ENCODE measurements at places on chromosomes 11 and 22.

DNA sequence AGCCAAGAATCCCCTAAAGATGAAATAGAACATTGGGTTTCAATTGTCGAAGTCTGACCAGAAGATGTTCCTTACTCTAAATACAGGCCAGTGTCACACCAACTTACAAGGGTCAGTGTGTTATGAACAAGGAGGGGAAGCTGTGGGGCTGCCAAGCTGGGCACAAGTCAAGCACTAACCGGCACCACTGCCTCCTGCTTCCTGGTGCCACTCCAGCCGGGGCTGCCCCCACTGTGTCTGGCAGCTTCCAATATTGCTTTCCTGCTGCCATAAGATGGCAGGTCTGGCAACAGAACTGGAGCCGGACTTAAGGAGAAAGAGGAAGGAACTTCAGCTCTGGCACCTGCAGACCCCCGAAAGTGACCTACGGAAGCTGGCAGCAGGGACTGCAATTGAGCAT is 13.7 kb upstream of the VPS37C start:
- no peak for DNase-seq

DNA sequence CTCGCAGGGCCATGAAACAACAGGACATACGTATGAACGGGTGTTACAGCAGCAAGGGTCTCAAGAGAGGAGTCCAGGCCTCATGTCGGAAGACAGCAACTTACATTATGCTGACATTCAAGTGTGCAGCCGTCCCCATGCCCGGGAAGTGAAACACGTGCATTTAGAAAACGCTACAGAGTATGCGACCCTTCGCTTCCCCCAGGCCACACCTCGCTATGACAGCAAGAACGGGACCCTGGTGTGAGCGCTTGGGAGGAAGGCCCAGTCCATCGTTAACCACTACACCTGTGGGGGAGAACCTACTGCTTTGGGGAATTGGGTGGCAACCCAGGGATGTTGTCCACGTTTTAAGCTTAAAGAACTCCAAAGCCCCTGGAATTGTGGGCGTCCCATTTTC is 7.2 kb downstream of the C11orf52 start:
- DNase-seq, result no peak

GRCh38 chr11:114057605-114058004 is 1.9 kb upstream of the ZBTB16 start:
- no peak for DNase-seq

GRCh38 chr11:19952911-19953310 is 207.4 kb downstream of the DBX1 start:
- DNase-seq, result no peak

GRCh38 chr11:7543302-7543701 is 29.5 kb downstream of the PPFIBP2 start:
- no peak for DNase-seq

- DNase-seq, result no peak
These were observed 444.4 kb downstream of the DLG2 start for GRCh38 chr11:85182441-85183387.

DNA sequence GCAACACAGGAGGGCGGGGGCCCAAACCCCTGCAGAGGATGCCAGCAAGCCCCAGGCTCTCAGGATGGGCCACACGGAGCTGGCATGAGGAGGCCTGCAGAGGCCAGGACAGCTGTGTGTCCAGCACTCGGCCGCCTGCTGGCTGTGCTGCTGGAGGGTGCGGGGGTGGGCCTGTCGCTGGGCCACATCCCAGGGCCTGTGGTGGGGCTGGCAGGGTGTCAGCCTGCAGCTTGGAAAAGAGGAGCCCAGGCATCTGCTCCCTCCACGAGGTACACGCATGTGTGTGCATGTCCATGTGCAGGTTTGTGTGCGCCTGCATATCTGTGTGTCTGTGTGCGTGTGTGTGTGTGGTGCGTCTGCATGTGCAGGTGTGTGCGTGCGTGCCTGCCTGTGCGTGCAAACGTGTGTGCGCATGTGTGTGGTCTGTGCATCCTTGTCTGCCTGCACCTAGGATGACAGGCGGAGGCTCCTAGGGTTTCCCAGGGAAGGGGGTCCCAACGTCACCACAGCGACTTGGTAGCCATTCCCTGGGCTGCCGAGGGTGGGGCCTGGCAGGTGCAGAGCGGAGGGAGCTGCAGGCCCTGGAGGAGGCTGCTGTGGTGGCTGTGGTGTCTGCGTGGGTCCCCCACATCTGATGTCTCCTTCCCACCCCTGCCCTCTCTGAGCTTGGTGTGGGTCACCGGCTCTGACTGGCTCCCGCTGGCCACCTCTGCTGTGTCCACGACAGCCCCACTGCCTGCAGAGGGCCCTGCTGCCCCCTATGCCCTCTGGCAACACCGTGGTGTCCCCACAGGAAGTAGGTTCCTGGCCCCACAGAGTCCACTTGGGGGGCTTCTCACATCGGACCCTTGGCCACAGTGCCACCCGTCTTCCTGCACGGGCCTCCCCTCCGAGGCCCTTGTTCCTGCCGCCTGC is 17.1 kb downstream of the BRSK2 start:
- DNase-seq, result no peak

- DNase-seq, result no peak
These were observed 88.2 kb upstream of the SEPTIN5 start for GRCh38 chr22:19626042-19626587.

DNA sequence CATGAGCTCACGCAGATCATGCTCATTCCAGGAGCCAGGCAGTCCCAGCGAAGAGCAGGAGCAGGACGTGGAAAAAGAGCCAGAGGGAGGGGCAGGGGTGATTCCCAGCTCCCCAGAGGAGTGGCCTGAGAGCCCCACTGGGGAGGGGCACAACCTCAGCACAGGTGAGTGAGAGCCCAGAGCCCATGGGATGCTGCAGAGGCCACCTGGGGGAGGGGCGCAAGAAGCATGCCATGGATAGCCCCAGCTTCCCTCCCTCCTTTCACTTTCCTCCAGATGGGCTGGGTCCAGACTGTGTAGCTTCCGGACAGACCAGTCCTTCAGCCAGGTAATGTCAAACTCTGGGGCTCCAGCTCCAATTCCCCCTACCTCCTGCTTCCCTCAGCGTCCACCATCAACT is 6.2 kb downstream of the SMTNL1 start:
- DNase-seq, result no peak

DNA sequence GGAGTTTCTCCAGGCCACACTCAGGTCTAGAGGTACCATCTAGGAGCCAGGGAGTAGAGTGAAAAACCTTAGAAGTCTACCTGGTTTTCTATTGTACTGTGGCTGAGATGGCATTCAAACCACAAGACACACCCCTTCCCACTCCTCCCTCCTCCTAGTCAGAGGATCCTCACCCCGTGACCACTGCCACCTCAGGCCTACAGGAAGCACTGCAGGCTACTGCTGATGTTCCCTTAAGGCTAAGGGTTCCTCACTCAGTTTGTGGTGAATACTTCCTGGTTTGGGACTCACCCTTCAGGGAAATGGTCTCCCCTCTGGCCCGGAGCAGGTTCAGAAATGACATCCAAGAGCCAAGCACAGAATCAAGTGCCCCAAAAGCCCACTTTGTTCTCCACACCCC is 1293.9 kb downstream of the JRKL start:
- no peak for DNase-seq

GRCh38 chr11:97754976-97755375 is 1265.8 kb upstream of the CNTN5 start:
- DNase-seq, result no peak

DNA sequence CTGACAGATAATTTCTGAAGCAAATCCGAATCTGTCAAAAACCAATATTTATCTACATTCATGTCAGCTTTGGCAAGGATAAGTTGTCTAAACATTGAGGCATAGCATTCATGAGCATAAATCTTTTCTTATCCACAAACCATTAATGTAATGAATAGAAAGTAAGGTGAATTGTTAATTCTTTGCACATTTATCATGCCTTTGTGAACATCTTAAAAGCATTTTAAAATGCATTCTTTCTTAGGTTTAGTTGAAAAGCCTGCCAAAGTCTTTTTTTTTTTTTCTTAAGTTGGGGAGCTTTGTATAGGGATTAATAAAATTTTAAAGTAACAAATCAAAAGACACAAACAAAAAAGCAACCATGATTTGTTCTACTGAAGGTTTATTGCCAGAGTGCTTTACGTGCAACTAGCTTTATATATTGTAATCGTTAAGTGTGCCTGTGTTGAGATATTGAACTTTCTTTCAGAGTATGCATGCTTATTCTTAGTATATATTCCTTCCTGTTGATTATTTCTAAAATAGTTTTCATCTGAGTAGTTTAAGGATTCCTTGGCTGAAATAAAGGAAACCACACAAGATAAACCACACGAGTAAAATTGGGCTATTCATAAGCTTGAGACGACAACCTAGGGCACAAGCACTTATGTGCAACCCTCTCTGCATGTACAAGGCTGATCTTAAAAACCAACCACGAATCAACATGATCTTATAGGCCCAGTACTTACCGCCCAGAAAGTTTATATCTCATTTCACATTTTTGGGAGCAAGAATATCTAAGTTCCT is 1110.9 kb upstream of the CNTN5 start:
- DNase-seq, result no peak

- DNase-seq, result no peak
These were observed 792.5 kb upstream of the LRRC4C start for GRCh38 chr11:42251984-42252383.

DNA sequence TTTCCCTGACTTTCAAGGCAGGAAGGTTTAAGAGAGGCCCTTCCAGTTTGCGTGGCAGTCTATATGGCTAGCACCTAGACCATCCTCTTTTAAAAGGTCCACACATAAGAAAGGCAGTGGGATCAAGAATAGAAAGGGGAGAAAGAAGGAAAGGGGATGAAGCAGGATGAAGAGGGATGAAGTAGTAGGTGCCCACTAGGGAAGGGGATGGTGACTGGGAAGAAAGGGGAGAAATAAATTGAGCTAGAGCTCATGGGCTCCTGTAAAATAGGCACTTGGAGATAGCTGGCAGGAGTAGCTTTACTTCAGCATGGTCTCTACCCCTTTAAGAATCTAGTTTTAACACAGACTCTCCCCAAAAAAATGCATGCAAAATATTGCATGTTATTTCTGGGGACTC is 41.5 kb downstream of the CADM1 start:
- DNase-seq, result no peak

GRCh38 chr11:118290923-118291322 is 13.6 kb upstream of the CD3E start:
- DNase-seq, result peak; percentile 65

DNA sequence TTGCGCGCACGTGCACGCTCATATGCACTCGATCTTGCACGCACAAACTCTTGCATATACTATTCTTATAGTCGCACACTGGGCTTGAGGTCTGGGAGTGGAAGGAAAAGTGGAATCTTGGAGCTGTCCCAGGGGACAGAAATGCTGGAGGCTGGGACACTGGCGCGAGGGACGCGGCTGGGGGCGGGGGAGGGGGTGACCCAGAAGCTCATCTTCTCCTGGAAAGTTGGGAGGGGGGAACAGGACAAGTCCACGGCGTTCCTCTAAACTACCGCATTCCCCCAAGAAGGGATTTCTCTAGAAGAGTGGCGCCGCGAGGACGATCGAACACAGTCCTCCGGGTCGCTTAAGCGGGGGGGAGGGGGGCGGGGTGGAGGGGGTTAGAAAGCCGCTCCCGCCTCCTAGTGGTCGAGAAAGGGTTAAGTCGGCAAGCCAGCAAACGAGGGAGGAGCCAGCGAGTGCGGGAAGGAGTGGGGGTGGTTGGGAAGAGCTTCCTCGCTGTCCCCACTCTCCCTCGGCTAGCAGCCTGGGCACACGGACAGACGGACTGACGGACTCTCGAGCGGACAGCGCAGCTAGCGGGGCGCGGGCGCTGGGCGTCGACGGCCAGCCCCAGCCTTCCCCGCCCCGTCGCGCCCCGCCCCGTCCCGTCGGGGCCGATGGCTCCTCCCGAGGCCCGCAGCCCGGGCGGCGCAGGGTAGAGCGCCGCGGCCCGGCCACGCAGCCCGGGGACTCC is at the start of gene RTN4RL2:
Gene RTN4RL2, plus strand, starts transcription at position 507 of the 736 bp plus-strand sequence. CDS start 338 bp downstream, outside the sequence.
- DNase-seq, result no peak

DNA sequence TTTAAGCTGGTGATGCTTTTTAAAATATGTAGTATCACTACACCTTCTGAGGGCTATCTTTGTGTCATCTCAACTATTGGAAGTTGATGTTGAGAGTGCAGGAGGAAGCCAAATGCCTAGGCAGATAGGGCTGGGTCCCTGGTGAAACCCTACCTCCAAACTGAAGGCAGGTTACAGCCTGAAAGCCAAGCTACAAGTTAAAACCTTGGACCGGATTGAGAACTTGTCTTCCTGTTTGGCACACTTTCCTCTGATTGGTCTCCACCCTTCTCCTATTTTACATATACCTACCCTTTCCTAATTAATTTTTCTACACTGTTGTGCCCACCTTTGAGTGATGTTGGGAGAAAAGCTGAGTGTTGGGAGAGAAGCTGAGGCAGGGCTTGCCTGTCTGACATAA is 287.8 kb upstream of the CNTN5 start:
- DNase-seq, result no peak

Measured in CD4-positive, alpha-beta T cell treated with Interleukin-4 for 4 hours (primary cell).